Omental fat pad (tissue), 4 donors: ENCODE measurements at places on chromosomes 2 and 18. TPM values are rescaled to one million over a fixed set of nuclear protein-coding genes. Genes with fewer than 3 reads are reported as not detected.

The ACADL gene
- 17.3 TPM for total RNA-seq

The PPM1G gene
- 54.2 TPM for total RNA-seq

The LRP1B gene
- total RNA-seq: 4.6 TPM

The MZT2A gene
- 23.7 TPM for total RNA-seq

The HOXD8 gene
- total RNA-seq: 7.2 TPM

The LINC00305 gene
- total RNA-seq: not detected

The MC5R gene
- 0.36 TPM for total RNA-seq

The FEV gene
- total RNA-seq: not detected

The MAPK4 gene
- not detected for total RNA-seq

The ABCB11 gene
- total RNA-seq: 1.2 TPM

The SDC1 gene
- 2.0 TPM for total RNA-seq

The STPG4 gene
- 0.63 TPM for total RNA-seq

The CHST10 gene
- 6.9 TPM for total RNA-seq

The ARID5A gene
- total RNA-seq: 26.2 TPM

The LIMS2 gene
- total RNA-seq: 24.3 TPM

The CPS1 gene
- 2.3 TPM for total RNA-seq

The ARHGAP15 gene
- total RNA-seq: 27.6 TPM

GRCh38 chr2:215917953-215918620 lies 95.3 kb downstream of the MREG start:
- no peak for DNase-seq

DNA sequence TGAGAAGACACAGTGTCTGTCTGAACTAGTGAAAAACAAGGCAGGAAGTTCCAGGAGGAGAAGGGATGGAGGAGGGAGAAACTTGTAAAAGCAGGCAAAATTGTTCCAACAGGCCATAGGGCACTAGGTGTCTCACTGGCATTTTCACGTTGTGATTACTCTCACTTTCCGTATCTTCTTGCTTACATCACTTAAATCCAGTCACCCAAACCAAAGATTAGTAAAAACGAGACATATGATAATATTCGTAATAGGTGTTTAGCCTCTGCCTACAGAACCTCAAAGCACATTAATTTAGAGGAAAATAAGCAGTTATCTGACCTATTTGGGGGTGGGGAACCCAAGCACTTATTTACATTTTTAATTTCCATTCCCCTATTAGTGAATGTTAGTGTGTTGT lies 78.3 kb downstream of the POU3F3 start:
- DNase-seq: no peak

- no peak for DNase-seq
These were observed 24.1 kb downstream of the ST8SIA5 start for GRCh38 chr18:46732801-46733200.

GRCh38 chr2:85401844-85402243 lies 8.3 kb downstream of the CAPG start:
- DNase-seq: no peak

DNA sequence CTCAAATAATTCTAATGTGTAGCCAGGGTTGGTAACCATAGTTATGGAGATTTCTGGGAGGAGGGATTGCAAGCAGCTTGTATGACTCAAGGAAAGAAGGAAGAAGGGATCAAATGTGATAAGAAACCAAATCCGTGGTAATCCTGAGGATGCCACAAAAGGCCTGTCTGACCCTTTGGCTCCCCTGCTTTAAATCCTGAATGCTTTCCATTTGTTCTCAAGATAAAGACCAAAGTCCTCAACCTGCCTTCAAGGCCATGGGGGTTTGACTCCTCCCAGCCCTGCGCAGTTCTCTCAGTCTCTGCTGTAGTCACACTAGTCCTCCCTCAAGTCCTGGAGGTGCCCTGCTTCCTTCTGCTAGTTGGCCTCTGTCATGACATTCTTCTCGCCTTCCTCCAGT lies 74.0 kb downstream of the SUMO1 start:
- DNase-seq: no peak

DNA sequence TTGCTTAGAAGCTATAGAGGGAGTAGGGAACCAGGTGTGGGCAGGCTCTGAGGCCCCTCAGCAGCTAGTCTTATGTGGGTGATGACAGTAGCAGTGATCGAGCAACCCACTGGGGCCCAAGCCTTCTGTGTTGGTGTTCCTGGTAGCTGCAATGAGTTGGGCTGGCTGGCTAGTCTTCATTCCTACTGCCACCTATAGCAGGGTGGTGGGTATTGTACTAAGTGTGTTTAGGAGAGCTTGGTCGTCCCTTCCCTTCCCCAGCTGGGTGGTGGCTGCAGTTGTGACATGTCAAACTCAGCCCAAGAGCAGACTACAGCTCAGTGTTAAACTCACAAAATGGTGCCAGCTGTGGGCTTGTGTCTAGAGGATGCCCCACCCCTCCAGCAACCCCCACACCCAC lies 486.1 kb upstream of the UBE2E3 start:
- no peak for DNase-seq

GRCh38 chr2:235677937-235678336 lies 184.1 kb downstream of the AGAP1 start:
- no peak for DNase-seq

DNA sequence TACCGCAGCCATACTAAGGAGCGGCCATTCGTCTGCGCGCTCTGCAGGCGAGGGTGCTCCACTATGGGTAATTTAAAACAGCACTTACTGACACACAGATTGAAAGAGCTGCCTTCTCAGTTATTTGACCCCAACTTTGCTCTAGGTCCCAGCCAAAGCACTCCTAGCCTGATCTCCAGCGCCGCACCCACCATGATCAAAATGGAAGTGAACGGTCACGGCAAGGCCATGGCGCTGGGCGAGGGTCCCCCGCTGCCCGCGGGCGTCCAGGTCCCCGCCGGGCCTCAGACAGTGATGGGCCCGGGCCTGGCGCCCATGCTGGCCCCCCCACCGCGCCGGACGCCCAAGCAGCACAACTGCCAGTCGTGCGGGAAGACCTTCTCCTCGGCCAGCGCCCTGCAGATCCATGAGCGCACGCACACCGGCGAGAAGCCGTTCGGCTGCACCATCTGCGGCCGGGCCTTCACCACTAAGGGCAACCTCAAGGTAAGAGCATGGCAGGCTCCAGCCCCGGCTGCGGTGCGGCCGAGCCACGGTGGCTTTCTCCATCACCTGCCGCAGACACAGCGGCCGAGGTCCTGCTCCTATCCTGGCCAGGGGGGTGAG lies 15.5 kb downstream of the SALL3 start:
- DNase-seq: no peak

- DNase-seq: no peak
These were observed 209.2 kb downstream of the NCK2 start for GRCh38 chr2:105953942-105954341.

GRCh38 chr2:237222178-237222577 lies 136.5 kb downstream of the COPS8 start:
- no peak for DNase-seq

DNA sequence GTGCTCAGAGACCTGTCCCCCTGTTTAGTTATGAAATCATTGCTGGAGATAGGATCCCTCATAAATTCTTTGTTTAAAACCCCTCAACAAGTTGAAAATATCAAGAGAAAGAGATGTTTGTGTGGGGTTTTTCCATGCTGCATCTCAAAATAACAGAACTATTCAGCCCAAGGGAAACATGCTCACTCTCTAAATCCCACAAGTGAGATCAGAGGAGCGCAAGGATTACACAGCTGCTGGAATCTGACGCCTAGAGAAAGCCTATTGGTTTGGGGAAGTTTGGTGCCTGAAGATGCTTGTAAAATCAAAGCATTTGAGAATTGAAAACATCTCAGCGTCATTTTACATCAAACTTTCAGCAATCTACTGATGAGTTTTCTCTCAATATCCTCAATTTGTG lies 7.9 kb downstream of the FSHR start:
- no peak for DNase-seq

- DNase-seq: no peak
These were observed 107.8 kb downstream of the GFPT1 start for GRCh38 chr2:69279211-69279610.

- DNase-seq: peak; percentile 21
These were observed 87.8 kb downstream of the HDAC4 start for GRCh38 chr2:239312741-239313667.

- DNase-seq: no peak
These were observed 2.0 kb upstream of the ANKRD62 start for GRCh38 chr18:12091538-12092141.

- DNase-seq: no peak
These were observed 43.7 kb downstream of the PAX3 start for GRCh38 chr2:222255090-222255489.

- DNase-seq: no peak
These were observed 263.2 kb downstream of the TGIF1 start for GRCh38 chr18:3713166-3713565.

DNA sequence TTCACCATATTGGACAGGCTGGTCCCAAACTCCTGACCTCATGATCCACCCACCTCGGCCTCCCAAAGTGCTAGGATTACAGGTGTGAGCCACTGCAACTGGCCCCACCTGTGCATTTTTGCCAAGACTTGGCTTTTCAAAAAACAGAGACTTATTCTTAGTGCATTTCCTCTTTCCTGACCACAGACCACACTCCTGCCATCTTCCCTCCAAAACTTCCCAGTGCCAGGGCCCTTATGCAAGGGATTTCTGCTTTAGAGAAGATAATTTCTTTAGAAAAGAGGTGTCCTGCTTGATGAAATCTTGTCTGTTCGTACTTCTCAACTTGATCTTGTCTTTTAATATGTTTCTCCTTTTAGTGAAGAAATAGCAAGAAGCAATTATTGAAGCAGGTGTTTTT lies 98.8 kb upstream of the ZNF516 start:
- no peak for DNase-seq

GRCh38 chr2:59237311-59237710 lies 996.2 kb upstream of the FANCL start:
- no peak for DNase-seq

GRCh38 chr18:57918601-57919000 lies 115.5 kb upstream of the ATP8B1 start:
- DNase-seq: no peak

GRCh38 chr2:1931003-1931914 lies 186.9 kb upstream of the PXDN start:
- no peak for DNase-seq

DNA sequence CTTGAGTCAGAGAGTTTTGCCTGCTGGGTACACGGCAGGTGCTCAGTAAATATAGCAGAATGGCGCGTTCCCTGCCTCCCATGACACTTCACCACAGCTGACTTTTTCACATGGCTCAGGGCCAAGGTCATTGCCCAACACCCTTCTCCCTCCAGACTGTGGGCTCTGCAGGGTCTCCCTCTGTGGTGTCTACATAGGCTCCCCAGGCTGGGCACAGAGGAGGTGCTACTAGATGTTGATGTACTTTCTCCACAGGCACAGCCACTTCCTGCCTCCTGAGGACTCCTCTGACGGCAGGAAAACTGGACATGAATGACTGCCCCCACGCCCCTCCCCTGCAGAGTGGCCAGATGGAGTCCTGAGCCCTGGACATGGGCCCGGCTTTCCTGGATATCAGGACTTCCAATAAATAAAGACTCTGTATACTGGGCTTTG lies 4.2 kb downstream of the CHCHD5 start:
- no peak for DNase-seq

DNA sequence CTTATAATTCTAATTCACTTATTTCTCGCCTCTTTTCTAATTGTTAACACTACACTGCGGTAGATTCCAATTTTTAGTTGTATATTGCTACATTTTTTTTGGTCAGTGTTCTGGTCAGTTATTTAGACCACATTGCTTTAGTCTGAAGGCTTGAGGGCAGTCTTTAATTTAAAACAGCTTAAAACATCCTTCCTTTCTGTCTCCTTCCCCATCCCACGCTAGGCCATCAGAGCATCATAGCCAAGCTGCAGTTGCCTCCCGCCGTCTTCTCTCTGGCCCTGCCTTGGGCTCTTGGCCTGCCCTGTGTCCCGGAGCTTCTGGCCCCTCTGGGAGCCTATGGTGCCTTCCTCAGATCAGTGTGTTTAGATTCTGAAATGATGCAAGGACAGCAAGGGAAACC lies 52.6 kb upstream of the GLI2 start:
- no peak for DNase-seq

DNA sequence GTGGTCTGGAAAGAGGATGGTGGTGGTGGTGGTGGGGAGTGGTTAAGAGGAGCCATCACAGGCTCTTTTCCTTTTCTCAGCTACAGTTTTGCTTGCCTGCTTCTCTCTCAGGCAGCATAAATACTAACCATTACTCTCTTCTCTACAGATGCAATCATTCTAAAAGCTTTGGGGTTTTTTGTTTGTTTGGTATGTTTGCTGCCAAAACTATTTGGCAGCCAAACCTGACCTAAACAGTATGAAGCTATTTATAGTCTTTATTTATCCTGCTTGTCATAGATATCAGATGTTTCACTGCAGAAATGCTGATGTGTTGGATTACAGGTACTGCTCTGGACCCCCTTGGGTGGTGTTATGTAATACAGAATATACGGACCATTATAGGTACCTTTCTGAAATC lies 15.3 kb downstream of the SIX3 start:
- DNase-seq: no peak

DNA sequence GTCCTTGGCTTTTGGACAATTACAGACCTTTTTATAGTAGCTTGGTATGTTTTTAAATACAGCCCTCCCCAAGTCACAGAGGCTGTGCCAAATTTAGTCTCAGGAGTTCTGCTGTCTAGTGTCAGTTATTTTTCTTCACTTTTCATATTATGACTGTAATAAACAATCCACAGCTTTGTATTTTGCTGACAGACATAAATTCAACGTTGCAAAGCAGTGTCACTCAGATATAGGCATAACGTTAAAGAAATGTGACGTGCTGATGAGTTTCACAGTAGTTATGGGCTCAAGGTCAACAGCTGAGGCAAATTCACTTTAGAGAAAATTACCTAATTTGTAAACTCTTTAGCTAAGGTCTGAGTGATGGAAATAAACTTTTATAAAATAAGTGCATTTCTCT lies 151.6 kb downstream of the SATB2 start:
- no peak for DNase-seq

- no peak for DNase-seq
These were observed 96.4 kb upstream of the ST6GAL2 start for GRCh38 chr2:106982350-106982749.

- no peak for DNase-seq
These were observed 203.1 kb downstream of the RAB3GAP1 start for GRCh38 chr2:135255208-135255607.

DNA sequence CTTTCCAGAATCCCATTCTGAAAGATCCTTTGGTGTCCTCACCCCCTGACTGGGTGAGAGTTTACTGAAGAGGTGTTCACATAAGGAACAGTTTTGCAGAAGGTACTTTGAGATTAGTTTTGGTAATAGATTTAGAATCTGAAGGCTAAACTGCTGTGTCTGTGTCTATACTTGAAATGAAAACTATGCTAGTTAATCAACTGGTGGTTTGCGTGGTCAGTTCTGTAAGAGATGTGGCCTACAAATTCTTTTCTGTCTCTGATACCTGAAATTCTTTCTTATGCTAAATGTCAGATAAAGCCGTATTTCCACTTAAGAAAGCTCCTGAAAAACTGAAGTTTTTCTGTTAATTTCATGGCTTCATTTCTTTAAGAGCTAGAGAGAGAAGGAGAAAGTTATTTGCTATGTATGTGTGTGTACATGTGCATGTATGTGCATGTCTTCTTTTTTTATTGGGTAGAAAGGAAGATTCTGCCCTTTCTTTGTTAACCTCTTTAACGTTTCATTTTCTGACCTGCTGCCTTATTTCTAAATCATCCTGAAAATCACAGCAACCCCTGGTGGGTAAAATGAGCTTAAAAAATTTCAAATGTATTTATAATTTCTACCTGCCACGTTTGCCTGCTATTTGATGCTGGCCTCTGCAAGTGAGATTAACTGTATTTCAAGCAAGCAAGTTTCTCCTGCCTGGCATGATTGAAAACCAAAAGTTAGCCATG lies 552.0 kb upstream of the NRP2 start:
- no peak for DNase-seq
